A549 treated with Mapracorat at 1 μM for 4 hours (cell line): ENCODE measurements at places on chromosomes 3 and 15. TPM values are rescaled to one million over a fixed set of nuclear protein-coding genes. Genes with fewer than 3 reads are reported as not detected.

The GOLGA6L10 gene
- 0.34 to 0.94 TPM (median 0.48 TPM) in 5 replicates for total RNA-seq

The RASGRF1 gene
- 0.19 to 0.42 TPM (median 0.39 TPM) in 5 replicates for total RNA-seq

The CASR gene
- total RNA-seq = not detected in 5 replicates

The PRR20G gene
- total RNA-seq = 0.97 to 1.6 TPM (median 1.3 TPM) in 5 replicates

The FBXO40 gene
- not detected in 5 replicates for total RNA-seq

The GCSAM gene
- total RNA-seq = not detected in 5 replicates

The SIDT1 gene
- total RNA-seq = 0.53 to 0.85 TPM (median 0.63 TPM) in 5 replicates

The ZNF148 gene
- total RNA-seq = 7.3 to 10.4 TPM (median 9.3 TPM) in 5 replicates

The SHC4 gene
- total RNA-seq = 0.74 to 1.4 TPM (median 1.1 TPM) in 5 replicates

The AGBL1 gene
- not detected in 5 replicates for total RNA-seq

The IQCF5 gene
- total RNA-seq = not detected in 5 replicates

The PPP1R14D gene
- total RNA-seq = 0.20 to 0.33 TPM in 2 of 5 replicates, not detected in the others

The HHLA2 gene
- total RNA-seq = 0.09 TPM in 1 of 5 replicates, not detected in the others

The SPG21 gene
- 115 to 127 TPM (median 122 TPM) in 5 replicates for total RNA-seq

The SV2B gene
- 0.05 to 0.14 TPM (median 0.08 TPM) in 5 replicates for total RNA-seq

The ACP3 gene
- 0.07 to 0.08 TPM in 2 of 5 replicates, not detected in the others for total RNA-seq

The MDFIC2 gene
- total RNA-seq = not detected in 5 replicates

The TMEM207 gene
- total RNA-seq = not detected in 5 replicates

The GRIP2 gene
- total RNA-seq = 0.63 to 2.0 TPM (median 1.2 TPM) in 5 replicates

The OPA1 gene
- 25.3 to 32.7 TPM (median 29.5 TPM) in 5 replicates for total RNA-seq

The VEPH1 gene
- 0.24 to 0.37 TPM (median 0.32 TPM) in 4 of 5 replicates, not detected in the other for total RNA-seq

The ACVR2B gene
- total RNA-seq = 1.7 to 3.1 TPM (median 2.7 TPM) in 5 replicates

The ASB14 gene
- total RNA-seq = not detected in 5 replicates

The SELENOS gene
- total RNA-seq = 155 to 169 TPM (median 161 TPM) in 5 replicates

The GOLGA8T gene
- total RNA-seq = 0.80 to 2.0 TPM (median 1.6 TPM) in 5 replicates

The NR2E3 gene
- total RNA-seq = 0.08 to 0.31 TPM (median 0.25 TPM) in 5 replicates

The OXSM gene
- 16.7 to 17.8 TPM (median 17.3 TPM) in 5 replicates for total RNA-seq

The STARD9 gene
- total RNA-seq = 1.6 to 2.1 TPM (median 1.9 TPM) in 5 replicates

The FAM227B gene
- 0.66 to 1.00 TPM (median 0.91 TPM) in 5 replicates for total RNA-seq

The KCNMB2 gene
- total RNA-seq = not detected in 5 replicates

The ZBTB38 gene
- 57.7 to 94.9 TPM (median 79.1 TPM) in 5 replicates for total RNA-seq

The KBTBD13 gene
- not detected in 5 replicates for total RNA-seq

The BCHE gene
- total RNA-seq = 0.52 to 1.1 TPM (median 0.86 TPM) in 5 replicates

The MEIS2 gene
- total RNA-seq = 7.9 to 10.9 TPM (median 8.6 TPM) in 5 replicates

The LRRN1 gene
- not detected in 5 replicates for total RNA-seq
